ENCODE measurements at places on chromosomes 12 and 14.
A peak's percentile ranks its signal among the peaks of the same experiment; 100 is the strongest.

DNA sequence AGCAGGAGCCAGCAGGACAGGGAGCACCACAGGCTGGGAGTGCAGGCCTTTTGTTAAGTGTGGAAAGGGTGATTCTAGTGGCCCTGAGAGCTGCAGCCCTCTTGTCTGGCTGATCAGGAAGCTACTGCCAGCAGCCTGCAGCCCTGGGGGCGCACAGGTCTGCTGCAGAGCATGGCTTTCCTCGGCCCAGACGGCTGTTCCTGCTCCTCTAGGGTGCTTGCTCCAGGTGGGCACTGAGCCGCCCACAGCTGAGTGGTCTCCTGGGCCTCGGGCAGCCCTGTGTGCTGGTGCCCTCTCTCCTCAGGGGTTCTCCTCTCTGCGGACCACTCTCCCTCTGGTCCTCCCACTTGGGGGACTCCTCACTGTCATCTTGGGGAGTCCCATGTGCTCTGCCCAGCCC is 18.9 kb downstream of the CCDC88C start:
- no peak for DNase-seq

GRCh38 chr12:23349564-23349963 is 599.9 kb downstream of the SOX5 start:
- DNase-seq = no peak

DNA sequence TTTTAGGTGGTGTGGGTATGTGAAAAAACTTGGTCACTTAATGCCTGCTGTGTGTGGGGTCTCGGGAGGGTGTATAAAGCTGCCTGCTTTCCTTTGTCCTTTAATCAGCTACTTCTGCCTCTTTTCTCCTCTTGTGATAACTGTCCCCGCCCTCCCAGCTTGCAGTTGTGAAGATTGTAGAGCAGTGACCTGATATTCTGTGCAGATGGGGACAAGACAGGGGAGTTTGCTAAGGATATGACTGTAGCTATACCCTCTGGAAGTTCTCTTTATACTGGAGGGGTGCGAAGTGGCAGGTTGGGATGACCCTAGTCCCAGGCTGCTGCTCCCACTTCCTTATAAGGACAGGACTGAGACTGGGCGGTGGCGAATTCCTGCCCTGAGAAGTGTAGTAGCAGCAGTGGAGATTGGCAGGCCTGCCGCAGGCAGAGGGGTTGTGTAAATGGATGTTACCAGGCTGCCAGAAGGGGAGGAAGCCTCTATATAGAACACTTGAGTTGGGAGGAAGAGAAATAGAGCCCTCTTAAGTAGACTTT is 835 bp downstream of the MYL6 start:
- DNase-seq = no peak

DNA sequence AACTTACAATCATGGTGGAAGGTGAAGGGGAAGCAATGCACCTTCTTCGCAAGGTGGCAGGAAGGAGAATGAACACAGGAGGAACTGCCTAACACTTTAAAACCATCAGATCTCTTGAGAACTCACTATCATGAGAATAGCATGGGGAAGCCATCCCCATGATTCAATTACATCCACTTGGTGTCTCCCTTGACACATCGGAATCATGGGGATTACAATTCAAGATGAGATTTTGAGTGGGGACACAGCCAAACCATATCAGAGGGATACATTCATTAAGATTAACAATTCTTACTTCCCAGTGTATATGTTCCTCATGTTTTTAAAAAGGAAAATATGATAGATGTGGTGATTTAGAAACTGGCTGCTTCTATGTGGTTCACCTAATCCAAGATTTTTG is 117.9 kb downstream of the PDE3A start:
- no peak for DNase-seq

- DNase-seq = no peak
Observed at GRCh38 chr12:48388460-48388859, 37.7 kb upstream of the ZNF641 start.

DNA sequence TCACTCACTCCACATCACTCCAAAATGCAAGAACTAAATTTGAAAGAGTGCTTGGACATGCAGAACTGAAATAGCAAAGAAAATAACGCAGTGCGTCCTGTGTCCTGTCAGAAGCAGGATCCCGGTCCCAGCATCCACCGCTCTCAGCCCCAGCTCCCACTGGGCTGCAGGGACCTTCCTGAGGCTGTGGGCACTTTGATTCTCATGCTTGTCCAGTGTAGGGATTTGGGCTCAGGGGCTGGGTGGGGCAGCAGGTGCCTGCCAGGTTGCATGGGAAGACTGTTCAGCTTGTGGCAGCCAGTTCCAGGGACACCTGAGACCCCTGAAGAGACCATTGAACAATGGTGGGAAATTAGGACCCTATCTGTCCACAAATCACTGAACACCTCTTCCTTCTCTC is 140.0 kb upstream of the FKBP4 start:
- DNase-seq = no peak

DNA sequence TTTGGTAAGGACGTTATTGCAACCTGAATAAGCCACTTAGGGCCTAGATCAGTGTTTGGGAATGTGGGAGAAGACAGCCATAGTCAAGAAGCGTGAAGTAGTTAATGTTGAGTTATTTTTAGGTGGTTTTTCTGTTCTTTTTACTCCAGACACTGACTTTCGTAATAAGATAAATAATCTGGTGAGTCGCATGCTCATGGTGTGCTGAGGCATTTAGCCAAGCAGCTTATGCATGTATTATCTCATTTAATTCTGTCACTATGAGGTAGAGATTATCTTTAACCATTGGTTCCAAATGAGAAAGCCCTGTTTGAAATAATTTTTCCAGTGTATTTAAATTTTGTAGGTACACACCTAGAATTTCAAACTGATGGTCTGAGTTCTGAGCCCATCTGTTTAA is 67.3 kb downstream of the RCOR1 start:
- no peak for DNase-seq

DNA sequence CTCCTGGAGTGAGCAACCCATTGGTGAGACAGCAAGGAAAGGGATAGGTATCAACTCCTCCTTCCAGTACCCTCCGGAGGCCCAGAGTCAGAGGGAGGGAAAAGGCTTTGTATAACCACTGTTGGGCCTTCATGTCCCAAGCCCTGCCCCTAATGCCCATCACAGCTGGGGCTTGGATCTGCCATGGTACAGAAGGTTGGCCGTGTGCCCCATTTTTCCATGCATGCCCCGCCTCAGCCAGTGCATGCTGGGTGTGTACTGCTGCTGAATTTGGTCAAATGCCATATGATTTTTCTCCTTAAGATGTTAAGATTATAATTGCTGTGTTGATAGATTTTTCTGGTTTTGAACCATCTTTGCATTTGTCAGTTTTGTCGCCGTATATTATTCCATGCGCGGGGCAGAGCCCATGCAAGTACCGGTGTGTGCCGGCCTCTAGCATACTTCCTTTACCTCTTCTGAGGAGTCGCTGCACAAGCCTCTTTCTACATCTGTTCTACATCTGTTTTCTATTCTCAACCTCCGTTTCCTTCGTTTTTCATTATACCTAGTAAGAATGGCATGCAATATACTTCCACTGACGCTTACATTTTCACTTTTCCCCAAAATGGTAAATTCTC is 26.6 kb downstream of the PPP2R5C start:
- DNase-seq = no peak

GRCh38 chr14:103231376-103232019 is 102.5 kb upstream of the EIF5 start:
- DNase-seq = no peak

DNA sequence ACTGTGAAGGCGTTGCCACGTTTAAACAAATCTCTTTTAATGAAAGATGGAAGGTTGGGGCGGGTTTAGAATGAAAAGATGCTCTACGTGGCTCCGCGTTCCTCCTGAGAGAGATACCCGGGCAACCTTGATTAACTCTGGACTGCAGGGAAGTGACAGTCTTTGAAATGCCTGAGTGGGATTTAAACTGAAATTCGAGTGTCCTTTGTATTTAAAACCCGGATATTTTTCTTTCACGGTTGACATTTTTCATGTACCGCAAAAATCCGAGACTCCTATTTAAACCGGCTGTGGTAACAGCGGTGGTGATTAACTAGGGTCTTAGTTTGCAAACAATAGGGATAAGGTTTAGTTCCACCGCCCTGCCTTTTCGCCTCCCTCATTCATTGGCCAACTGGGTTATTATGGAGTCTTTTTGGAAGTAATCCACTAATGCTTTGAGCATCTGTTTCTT is 707 bp downstream of the G2E3 start:
- DNase-seq = no peak

DNA sequence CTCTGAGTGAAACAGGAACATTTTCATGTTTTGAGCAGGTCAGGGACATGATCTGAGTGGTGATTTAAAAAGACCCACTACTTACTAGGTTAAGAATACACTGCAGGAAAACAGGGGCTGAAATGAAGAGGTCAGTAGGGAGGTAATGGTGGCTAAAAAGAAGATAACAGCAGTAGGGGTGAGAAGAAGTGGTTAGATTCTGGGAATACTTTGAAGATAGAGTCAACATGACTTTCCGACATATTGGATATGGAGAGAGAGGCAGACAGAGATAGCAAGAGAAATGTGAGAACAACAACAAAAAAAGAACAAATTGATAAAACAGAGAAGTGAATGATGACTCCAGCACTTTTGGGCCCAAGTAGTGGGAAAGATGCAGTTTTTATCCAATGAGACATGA is 168.0 kb downstream of the ALX1 start:
- DNase-seq = no peak

GRCh38 chr14:39431416-39432178 is 636 bp downstream of the FBXO33 start:
- peak; percentile 14 for DNase-seq

DNA sequence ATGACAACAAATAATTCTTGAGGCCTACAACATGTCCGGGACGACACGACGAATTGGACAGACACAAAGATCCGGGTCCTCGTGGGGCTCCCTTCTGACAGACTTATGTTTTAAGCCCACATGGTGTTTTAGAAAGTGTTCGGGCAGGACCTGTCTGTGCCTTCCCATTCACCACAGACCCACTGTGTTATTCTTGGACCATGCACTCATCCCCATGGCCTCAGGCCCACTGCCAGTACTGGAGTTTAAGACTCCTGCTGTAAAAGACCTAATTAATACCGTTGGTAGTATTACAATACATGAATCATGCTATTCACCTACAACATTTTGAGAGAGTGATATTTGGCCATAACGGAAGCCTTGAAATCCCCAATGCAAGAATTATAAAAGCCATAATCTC is 20.0 kb downstream of the SLC15A4 start:
- DNase-seq = no peak

Data from stimulated activated CD4-positive, alpha-beta T cell treated with anti-CD3 and anti-CD28 coated beads, Interleukin-1b, Interleukin-23, amount 100 ng/mL, for 1 hour (primary cell).